ENCODE measurements at places on chromosomes 7 and 10.
A peak's percentile ranks its signal among the peaks of the same experiment; 100 is the strongest.

DNA sequence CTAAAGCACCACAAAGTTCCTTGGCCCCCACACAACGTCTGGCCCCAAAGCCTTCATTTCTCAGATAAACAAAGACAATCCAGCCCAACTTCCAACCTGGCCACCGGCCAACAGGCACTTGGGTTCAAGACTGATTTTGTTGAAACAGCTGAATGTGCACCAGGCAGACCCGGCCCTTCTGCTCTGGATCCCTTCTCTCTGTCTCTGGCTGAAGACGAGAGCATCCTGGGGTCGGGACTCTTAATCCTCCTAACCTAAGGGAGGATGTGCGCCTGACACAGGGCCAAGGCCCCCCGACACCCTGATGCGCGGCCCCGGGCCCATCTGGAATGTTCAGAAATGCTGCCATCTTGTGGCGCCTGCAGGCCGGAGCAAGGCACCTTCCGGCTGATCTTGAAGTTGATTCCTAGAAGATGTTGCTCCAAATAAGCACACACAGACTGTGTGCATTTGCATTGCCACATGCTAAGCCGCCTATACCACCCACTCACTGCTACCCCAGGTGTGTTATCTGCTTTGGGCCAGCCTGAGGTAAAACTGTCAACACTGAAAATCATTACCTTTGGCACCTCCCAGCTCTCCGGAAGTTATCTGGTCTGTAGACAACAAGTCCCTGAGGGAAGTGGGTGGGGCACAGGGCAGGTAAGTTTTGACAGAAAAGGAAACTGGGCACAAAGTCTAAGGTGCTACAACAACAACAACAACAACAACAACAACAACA, 98.4 kb upstream of the HABP2 start:
- DNase-seq = peak; percentile 68

DNA sequence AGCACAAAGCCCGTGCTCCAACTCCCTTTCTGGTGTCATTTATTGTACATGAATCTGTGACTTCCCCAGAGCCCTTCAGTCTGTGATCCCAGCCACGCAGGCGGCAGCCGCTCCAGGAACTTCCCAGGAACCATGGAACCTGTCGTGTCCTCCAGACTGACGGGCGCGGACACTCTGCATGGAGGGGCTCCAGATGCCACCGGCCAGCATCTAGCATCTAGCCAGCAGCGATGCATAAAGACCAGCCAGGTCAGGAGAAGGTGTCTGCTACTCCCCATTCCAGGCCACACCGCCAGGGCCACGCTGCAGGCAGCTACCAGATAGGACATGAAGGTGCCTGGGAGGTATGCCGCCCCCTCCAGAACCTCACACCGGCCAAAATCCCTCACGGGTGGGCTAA, 77.4 kb downstream of the PRKAG2 start:
- no peak for DNase-seq

- DNase-seq = peak; percentile 10
Measured at GRCh38 chr7:132569884-132570614, 6.2 kb downstream of the PLXNA4 start.

DNA sequence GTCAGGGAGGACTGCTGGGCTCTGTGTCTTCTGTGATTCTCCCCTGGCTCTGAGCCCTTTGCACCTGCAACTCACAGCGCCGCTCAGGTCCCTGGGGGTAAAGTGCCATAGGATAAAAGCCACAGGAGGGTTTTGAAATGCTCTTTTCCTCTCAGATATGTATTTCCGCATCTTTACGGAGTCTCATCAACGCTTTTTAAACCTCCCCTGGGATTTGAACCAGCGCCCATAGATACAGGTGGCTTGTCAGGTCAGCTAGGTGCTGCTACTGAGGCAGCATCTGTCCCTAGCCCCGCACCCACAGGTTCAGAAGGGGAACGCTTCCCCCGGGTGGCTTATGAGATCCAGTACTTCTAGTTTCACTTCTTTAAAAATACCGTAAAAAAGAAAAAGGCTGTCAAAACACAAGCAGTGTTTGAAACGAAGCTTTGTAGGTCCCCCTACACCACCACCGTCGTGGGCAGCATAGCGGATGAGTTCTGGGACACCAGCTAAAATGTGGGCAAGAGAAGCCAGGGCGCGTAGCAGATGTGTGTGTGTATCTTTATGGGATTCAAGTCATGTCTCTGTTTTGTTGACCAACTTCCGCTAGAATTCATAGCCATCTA, 173.5 kb downstream of the CUX1 start:
- DNase-seq = peak; percentile 76

- DNase-seq = no peak
Measured at GRCh38 chr7:24283897-24284698, at the start of gene NPY. Gene NPY (plus strand): TSS chr7:24284190. CDS start chr7:24285241, 1,051 bp downstream.

GRCh38 chr10:11050301-11051287, 32.9 kb downstream of the CELF2 start:
- DNase-seq = no peak

DNA sequence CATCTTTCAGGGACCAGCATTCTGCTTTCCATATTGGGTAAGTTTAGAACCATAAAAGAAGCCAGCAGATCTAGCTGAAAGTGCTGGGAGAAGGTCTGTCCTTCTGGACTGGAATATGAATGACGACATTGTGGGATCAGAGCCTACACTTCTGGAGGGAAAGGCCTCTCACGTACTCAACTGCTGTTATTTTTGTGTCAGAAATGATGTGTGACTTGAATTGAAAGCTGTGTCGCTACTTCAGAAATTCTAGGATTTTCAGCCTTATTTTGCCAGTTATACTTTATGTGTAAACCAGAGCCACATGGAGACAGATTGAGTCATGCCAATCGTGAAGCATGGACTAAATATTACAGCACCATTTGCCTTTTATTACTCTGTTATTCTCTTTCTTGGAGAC, 231.0 kb downstream of the KIAA1217 start:
- DNase-seq = no peak

DNA sequence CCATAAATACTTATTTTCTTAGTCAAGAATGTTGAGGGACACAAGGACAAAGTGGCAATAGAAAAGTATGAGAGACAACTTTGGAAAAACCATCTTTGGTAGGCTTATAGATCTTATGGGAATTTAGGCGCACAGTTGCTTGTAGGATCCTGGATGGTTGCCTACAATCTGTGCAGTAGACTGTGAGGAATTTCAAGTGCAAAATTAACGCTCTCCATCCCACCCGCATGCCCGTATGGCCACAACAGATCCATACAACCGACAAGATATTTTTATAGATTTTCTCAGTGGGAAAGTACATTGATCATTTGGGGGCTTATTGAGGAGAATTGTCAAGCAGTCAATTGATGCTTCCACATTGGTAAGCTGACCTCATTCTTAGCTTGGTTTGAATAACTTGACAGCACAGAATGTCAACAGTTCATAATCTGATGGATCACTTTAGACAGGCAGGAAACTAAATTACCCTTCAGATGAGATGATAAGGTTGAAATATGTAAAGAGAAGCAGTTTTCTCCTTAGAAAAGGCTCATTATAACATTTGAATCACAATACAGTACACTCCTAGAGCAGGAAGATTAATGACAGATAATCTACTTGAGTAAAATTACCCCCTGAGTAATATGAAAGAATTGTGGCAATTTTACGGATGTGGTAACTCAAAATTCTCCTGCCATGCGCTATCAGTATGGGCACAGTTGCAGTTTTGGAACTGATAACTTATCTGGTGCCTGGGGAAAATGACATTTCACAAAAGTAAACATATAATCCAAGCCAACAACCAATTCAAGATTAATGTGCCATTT, 479.7 kb downstream of the KIF20B start:
- no peak for DNase-seq

GRCh38 chr10:107415446-107415845, 250.9 kb upstream of the SORCS1 start:
- peak; percentile 4 for DNase-seq

DNA sequence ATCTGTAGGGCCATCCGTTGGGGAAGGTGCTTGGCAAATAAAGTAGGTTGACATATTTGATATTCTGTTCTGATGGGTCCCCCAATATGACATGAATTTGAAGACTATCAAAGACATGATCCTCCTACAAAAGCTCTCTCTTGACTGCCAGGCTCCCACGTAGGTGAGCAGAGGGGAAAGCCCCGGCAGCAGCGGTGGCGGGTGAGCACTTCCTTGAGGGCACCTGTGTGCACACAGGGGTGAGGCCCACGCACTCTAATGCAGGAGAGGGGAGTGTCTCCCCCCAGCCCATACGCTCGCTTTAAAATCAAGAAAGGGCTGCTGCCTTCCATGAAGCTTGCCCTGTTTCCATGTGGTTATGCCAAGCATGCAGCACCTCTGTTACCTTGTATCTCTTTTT, 100.4 kb downstream of the TAX1BP1 start:
- no peak for DNase-seq

DNA sequence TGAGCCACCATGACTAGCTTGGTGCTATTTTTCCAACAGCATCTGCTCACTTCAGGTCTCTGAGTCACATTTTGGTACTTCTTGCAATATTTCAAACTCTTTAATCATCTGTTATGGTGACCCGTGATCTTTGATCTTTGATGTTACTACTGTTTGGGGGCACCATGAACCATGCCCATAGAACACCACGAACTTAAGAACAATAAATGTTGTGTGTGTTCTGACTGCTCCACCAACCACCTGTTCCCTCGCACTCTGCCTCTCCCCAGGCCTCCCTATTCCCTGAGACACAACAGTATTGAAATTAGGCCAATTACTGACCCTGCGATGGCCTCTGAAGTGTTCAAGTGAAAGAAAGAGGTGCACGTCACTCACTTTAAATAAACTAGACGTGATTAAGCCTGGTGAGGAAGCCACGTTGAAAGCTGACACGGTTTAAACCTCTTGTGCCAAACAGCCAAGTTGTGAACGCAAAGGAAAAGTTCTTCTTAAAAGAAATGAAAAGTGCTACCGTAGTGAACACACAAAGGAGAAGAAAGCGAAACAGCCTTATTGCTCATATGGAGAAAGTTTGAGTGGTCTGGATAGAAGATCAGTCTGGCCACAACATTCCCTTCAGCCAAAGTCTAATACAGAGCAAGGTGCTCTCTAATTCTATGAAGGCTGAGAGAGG, 27.2 kb upstream of the ATP6V0A4 start:
- DNase-seq = no peak

- no peak for DNase-seq
Measured at GRCh38 chr7:143434660-143435059, 8.6 kb upstream of the TAS2R60 start.

DNA sequence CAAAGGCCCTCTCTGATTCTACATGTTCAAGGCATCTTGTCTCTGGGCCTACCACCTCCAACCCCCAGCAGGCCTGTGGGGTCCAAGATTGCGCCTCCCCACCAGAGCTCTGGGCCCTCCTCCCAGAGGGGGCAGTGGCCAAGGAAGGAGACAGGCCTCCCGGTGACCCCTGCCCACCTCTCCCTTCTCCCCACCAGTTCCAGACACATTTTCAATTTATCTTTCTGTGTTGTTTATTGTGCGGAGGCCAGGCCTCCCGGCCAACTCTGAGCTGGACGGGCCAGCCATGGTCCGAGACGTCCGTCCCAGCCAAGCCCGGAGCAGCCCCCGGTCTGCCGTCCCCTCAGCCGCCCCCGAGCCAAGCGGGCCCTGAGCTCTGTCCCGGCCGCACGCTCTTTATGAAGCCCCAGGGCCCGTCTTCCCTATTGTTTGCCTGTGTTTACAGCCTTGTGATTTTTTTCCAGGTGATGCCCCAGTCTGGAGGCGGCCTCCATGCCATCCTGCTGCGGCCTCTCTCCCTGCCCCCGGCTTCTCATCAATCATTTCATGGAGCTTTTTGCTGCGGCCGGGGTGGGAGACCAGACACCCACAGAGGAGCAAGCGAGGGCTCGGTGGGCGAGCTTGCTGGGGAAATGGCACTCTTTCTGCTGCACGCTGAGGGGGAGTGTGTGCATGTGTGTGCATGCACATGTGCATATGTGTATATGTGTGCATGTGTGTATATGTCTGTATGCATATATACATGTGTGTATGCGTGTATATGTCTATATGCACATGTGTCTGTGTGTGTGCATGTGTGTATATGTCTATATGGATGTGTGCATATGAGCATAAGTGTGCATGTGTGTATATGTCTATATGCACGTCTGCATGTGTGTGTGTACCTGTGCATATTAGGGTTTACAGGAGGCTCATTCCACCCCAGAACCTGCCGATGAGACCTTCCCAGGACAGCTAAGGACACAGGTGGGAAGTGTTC, 52.7 kb upstream of the ELN start:
- no peak for DNase-seq

GRCh38 chr7:109659261-109659660, 1089.6 kb downstream of the DNAJB9 start:
- no peak for DNase-seq

- DNase-seq = no peak
Measured at GRCh38 chr7:92797284-92797683, 39.1 kb downstream of the CDK6 start.

GRCh38 chr7:73424489-73424885, 9.1 kb upstream of the FZD9 start:
- DNase-seq = no peak

- no peak for DNase-seq
Measured at GRCh38 chr7:6628045-6628444, 9.1 kb upstream of the ZNF316 start.

DNA sequence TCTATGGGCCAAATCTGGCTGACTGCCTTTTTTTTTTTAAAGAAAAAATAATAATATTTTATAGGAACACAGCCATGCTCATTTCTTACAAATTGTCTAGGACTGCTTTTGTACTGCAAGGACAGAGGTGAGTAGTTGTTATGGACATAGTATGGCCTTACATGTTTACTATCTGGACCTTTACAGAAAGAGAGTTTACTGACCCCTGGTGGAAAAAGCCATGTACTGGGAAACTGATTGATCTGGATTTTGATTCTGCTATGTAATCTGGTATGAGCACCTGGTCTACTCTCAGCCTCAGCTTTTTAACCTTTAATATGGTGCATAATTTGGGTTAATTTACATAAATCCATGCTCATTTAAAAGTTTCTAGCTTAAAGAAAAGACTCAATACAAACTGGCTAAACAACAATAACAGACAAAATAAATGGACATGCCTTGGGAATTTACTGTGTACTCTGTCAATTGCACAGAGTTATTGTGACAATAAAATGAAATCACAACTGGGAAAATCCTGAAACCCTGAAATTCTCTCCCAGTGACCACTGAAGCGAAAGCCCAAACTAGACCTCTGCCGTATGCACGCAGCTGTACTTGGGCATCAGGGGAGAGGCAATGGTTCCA, 260.7 kb downstream of the BMPER start:
- DNase-seq = peak; percentile 8

DNA sequence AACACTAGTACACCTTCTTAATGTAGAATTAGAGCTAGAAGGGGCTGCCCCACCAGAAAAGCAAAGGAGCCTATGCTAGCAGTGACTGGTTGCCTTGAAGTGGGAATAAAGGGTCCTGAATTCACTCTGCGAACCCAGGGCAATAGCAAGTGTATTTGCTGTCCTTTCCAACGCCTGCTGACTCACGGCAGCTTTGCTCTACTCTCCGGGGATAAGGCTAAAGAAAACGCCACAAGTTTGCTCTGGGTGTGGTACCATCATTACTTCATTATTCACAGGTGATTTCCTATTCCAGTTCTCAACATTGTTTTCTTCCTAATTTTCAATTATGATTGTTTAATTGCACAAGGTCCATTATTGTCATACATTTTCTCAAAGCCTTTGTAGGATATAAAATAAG, 220.5 kb upstream of the AOAH start:
- no peak for DNase-seq

All from common myeloid progenitor, CD34-positive (primary cell).